Left lobe of liver (tissue), 2 donors: ENCODE measurements at places on chromosomes 3 and 15. TPM values are rescaled to one million over a fixed set of nuclear protein-coding genes. Genes with fewer than 3 reads are reported as not detected.

The GCSAM gene
- 0.18 TPM for total RNA-seq

The ZMYND10 gene
- total RNA-seq = 1.7 TPM

The SPTBN5 gene
- 3.5 TPM for total RNA-seq

The GOLGA6L1 gene
- not detected for total RNA-seq

The ZIC1 gene
- 21.7 TPM for total RNA-seq

GRCh38 chr3:102083473-102083872, 234.2 kb downstream of the NFKBIZ start:
- DNase-seq = no peak

GRCh38 chr3:126459111-126459762, 16.5 kb downstream of the ZXDC start:
- peak; percentile 90 for DNase-seq

DNA sequence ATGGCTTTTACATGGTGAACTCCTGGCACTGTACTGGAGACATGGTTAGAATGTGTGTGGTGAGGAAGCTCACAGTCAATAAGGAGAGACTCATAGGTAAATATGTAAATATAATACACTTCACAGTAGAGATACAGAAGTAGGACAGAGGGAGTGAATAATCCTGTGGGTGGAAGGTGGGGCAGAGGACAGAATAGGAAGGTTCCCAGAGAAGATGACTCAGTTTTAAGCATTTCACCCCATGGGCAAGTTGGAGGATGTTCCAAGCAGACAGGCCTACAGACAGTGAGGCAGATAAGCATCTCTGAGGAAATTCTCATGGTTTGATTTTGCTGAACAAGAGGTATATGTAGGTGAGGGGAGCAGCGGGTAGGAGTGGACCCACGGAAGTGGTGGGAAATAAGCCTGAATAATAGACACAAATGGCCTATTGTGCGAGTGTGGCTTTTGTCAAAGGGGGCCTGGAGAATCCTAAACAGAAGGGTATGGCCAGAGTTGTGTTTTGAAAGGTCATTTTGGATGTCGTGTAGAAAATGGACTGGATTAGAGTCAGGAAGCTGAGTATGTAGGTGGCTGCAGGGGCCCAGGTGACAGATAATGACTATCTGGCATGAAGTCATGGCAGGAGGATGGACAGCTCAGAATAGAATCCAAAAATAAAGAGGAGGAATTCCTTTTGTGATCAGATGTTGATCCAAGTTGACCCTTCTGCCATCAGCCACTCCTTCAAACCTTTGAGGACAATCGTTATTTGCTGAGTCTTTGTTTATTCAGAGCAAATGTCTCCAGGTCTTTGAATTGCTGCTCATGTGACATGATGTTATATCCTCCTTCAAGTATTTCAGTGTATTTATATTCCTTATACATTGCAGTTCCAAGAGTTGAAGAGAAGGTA, 97.3 kb upstream of the THRB start:
- DNase-seq = no peak

GRCh38 chr15:32838820-32839219, 121.0 kb downstream of the GREM1 start:
- no peak for DNase-seq

- DNase-seq = no peak
Observed at GRCh38 chr15:53872410-53872809, 105.8 kb upstream of the UNC13C start.

DNA sequence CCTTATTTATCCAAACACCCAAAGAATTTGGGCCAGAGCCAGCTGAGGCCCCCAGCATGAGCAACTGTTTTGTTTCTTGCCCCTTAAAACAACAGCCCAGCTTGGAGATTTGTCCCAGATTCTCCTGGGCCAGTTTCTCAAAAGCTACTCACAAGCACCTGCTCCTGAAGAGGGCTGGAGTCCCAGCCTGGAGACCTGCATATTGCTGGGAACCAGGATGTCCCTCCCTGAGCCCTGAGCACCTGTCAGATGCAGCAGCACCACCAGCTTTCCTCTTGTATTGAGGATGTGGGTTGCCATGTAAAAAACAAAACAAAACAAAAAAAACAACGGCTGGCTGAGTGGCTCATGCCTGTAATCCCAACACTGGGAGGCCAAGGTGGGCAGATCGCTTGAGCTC, 7.0 kb upstream of the RFT1 start:
- no peak for DNase-seq

DNA sequence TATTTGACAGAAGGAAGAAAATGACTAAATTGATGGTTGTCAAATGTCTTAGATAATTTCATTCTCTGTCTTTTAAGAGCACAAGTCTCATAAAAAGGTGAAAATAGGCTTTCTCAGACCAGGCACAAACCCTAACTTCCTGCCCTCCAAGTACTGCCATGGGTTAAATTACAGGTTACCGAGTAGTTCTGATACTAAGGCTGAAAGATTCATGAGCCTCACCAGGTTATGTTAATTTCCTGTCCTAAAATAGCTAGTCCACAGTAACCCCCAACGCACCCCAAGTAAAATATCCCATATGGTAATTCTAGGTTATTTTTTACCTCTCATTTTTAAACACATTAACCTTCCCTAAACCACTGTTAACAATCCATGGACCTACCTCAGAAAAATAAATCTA, 42.0 kb downstream of the GSK3B start:
- no peak for DNase-seq

- DNase-seq = no peak
Observed at GRCh38 chr15:64694816-64695215, 80.6 kb downstream of the RBPMS2 start.

- no peak for DNase-seq
Observed at GRCh38 chr3:125587039-125587648, 8.2 kb downstream of the OSBPL11 start.

DNA sequence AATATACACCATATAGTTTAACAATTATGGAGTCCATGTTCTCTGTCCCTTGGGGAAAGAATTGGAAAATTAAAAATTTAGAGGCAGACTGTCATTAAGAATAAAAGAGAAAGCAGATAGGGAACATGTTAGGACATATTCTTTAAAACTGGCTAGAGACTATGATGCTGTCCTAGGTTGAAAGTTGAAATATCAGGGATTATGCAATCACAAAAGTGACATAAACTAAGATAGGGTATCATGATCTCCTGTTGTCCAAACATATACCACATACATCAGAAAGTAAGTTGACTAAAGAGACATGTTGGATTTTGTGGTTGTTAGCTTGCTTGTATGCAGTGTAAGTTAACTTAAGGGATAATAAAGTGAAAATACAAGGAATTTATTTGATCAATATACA, 9.9 kb upstream of the EID1 start:
- no peak for DNase-seq

GRCh38 chr3:70120357-70120966, 120.9 kb downstream of the SAMMSON start:
- peak; percentile 70 for DNase-seq

DNA sequence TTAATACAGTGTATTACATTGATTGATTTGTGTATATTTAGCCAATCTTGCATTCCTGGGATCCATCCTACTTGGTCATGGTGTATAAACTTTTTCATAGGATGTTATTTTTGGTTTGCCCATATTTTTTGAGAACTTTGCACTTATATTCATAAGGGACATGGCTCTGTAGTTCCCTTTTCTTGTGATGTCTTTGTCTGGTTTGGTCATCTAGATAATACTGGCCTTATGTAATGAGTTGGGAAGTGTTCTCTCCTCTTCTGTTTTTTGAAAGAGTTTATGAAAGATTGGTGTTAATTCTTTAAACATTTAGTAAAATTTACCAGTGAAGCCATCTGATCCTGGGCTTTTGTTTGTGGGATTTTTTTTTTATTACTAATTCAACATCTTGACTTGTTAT, 9.6 kb downstream of the CHST13 start:
- DNase-seq = no peak

GRCh38 chr15:48823237-48823636, 12.4 kb upstream of the CEP152 start:
- no peak for DNase-seq

- no peak for DNase-seq
Observed at GRCh38 chr3:181330257-181330656, 340.7 kb upstream of the DNAJC19 start.

DNA sequence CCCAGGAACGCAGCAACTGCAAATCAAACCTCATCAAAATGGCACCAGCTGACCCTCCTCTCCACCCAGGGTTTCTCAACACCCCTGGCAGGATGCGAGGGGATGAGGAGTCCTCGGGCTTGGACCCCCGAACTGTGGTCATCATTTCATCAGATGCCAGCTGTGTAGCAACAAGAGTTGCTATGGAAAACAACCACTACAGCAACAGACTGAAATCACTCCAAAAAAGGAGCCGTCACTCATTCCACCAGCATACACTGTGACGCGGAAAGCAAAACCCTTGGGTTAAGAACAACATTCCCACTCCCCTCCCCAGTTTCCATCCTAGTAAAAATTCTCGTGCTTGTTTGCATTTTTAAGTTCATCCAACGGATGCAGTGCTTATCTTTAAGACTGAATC, 40.1 kb downstream of the VGLL4 start:
- no peak for DNase-seq

DNA sequence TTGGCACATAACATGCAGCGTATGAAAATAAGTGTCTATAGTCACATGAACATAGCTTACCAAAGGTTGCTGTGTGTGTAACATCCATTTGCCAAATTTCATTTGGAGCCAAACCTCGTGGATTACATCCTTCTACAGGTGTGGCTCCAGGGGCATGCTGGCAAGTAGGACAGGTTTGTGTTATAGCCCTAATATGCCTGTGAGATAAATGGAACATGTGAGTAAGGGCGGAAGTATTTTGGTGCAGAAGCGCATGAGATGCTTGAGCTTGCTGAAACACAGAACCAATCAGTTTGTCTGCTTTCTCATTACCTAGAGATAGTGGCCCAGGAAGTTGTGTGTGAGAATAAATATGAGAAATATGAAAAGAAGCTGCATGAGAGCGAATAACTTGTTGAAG, 21.8 kb upstream of the XCR1 start:
- no peak for DNase-seq

- DNase-seq = no peak
Observed at GRCh38 chr3:70488816-70489215, 176.4 kb upstream of the MDFIC2 start.

DNA sequence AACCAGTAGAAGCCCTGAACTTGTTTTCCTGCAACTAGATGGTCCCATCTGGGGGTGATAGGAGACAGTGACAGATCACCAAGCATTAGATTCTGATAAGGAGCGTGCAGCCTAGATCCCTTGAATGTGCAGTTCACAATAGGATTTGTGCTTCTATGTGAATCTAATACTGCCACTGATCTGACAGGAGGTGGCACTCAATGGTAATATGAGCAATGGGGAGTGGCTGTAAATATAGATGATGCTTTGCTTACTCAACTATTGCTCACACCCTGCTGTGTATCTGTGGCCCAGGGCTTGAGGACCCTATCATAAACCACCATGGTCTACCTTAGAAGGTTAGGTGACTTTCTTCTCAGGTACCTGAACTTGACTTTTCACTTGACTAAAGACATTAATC, 417.1 kb upstream of the ARHGEF26 start:
- no peak for DNase-seq

- no peak for DNase-seq
Observed at GRCh38 chr3:46959161-46959511, 17.4 kb downstream of the CCDC12 start.

DNA sequence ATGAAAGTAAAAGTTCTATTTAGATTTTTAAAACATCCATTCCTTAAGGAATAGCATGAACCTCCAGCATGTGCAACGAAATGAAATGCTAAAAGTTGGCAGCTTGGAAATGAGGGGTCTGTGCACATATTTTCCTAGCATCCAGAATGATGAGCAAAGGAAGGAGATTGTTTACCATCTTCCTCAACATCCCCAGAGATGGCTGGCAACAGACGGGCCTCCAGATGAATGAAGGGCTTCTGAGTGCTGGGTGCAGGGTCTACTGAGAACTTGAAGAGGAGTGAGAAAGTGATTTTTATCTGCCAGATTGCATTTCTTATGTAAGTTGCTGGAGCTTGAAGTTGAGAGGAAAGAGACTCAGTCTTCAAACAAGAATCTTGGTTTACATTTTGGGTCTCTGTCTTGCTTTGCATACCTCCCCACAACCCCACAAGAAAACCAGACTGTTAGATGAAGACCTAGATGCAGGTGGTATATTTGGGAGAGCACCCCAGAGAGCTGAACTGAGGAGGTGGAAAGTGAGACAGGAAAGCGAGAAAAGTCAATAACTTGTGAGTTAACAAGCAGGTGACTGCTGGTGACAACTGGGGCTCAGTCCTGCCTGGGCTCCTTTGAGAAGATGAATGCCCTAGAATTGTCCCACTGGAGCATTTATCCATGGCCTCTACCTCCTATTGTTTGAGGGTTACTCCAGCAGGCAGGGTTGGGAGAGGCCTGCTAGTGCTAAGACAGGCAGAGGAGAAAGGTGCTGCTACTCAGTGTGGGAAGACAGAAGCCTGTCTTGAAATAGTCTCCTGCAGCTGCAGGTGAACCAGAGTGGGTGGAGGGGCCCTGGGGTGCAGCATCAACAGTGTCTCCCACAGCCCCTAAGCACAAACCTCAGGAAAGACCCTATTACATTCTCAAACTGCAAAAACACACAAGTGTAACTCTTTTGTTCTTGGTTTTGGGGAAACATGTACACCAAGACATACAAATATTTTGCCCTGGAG, 10.5 kb upstream of the CCK start:
- no peak for DNase-seq

DNA sequence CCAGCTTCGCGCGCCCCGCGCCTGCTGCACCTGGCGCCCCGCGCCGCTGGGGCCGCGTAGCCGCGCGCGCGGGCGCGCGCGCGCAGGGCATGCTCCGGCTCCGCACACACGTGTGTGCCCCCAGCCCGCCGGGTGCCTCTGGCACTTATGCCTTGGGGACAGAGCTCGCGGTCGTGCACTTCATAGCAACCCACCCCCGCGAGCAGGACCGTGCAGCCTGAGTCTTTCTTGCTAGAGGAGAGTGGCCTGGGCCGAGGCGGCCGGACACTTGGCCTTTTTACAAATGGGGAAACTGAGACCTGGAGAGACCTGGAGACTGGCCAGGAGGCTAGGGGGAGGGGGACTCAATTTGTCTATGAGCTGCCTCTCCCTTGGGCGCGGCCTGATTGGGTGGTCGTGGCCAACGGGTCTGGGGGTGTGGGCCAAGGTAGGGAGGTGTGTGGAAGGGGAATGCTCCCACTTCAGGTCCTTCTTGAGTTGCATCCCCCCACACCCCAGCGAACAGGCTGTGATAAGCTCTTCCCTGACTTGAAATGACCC, 562 bp downstream of the NBEAL2 start:
- peak; percentile 70 for DNase-seq

GRCh38 chr15:58109419-58109818, 28.8 kb upstream of the AQP9 start:
- DNase-seq = no peak

GRCh38 chr3:9976721-9977709, 9.6 kb downstream of the EMC3 start:
- DNase-seq = peak; percentile 78

DNA sequence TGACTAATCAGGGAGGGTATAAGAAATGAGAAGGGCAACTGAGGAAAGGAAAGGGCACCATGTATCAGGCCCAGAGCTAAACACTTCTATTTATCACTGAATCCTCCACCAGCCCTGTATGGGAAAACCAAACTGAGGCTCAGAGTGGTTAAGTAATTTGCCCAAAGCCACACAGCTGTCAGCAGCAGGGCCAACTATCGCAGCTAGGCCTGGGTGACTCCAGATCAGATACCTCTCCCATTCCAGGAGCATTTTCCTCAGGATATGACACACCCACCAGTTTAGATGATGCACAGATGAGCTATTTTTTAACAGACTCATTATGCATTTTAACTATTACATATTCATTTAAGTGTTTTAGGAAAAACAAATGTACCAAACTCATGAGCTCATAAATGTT, 14.5 kb downstream of the NUP210 start:
- DNase-seq = no peak
